NCI-H1092 (cell line): ENCODE measurements at places on chromosomes 12 and 14.
A peak's percentile ranks its signal among the peaks of the same experiment; 100 is the strongest.

- no peak for DNase-seq
Observed at GRCh38 chr14:101600336-101600890, 39.1 kb downstream of the DIO3 start.

GRCh38 chr12:26874501-26875296, 41.7 kb upstream of the ITPR2 start:
- no peak for DNase-seq

DNA sequence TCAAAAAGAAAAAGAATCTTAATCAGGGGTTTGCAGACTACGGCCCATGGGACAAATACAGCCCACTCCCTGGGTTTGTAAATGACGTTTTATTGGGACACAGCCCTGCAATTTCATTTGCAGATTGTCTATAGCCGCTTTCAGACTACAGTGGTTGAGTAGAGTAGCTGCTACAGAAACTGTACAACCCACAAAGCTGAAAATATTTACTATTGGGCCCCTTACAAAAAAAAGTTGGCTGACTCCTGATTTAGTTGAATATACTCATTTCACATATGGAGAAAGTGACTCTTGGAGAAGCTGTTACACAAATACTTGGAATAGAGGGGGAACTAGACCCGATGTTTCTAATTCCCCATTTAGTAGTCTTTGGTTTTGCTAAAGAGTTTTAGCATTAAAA, 162.5 kb upstream of the NOS1 start:
- no peak for DNase-seq

GRCh38 chr12:109099431-109100020, 2.1 kb downstream of the UNG start:
- DNase-seq = no peak

DNA sequence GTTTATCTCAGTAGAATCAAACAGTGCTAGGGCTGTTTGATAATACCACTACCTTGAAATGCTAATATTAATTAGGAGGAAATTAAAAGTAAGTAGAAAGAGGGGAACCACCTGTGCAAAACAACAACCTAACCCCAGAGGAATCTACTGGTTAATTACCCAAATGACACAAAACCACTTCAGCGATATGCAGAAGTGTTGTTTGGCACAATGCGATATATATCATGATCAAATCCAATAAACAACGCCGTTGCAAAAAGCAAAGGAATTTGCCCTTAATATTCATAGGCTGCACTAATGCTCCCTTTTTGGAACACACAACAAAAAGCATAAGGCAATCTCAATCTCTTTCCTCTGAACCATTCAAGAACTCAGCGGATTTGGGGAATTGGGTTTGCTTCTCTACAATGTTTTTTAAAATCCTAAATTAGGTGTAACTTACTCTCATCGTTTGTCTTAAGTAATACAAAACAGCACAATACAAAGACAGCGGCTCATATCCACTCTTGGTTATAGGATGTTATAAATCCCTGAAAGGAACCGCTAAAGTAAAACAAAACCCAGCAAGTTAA, 1.5 kb downstream of the MAP4K5 start:
- no peak for DNase-seq

DNA sequence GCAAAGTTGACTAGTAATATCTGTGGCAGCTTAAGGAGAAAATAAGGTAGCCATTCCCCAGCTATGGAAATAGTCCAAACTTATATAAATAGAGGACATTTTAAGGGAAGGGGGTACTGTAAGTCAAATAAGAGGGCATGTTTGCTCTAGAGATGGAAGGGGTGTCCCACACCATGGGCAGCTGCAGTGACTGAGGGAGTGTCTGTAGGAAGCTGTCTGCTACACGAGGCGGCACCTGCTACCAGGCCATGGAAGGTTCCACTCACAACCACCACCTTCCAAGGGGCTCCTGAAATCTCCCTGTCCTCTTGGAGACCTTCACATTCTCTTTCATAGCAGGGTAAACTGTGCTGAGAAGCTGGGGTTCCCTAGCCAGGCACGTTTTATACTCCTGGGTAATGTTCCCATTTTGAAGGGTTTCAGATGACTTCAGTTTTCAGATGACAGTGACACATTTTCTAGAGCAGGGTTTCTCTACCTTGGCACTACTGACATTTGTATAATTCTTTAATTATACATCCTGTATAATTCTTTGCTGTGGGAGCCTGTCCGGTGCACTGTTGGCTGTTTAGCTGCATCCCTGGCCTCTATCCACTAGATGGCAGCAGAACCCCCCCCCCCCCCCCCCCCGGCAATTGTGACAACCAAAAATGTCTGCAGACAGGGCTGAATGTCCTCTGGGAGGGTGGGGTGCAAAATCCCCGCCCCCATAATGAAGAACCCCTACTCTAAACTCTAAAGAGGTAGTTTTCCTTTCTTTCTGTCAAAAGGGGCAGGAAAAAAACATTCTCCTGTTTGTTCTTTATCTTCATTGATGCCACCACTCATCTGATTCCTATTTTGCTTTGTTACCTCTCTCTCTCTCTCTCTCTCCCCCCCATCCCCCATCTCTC, 11.6 kb upstream of the SMCO2 start:
- no peak for DNase-seq

DNA sequence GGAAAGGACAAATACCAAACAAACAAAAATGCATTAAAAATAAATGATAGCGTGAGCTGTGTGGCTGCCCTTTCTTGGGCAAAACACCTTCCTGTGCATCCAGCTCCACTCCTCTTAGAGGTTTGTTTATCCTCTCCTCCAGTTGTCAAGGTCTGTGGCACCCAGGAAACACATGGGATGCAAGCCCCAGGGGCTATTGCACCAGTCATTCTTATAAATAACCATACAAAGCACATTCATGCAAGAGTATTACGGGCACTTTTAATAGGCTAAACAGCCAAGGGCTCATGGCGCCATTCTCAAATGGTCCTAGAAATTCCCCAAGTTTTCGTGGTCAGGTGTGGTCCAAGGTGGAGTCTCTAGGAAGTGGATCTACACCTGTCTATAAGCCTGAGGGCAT, 257.0 kb downstream of the DPF3 start:
- DNase-seq = no peak

DNA sequence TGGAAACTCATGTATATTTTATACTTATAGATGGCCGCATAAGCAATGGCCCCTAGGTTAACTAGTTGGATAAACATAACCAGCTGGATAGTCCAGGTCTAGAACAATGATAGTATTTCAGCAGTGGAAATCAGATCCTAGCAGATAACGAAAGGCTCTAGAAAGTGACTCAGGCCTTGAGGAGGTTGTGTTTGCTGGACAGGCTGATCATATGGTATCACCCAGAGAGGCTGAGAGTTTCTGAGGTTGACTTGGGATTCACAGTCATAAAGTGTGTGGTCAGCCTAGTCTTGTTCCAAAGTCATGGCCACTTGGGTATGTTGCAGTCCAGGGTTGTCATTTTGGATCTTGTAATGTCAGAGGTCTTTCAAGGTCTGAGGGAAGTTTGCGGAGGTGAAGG, 16.8 kb downstream of the FLVCR2 start:
- no peak for DNase-seq

DNA sequence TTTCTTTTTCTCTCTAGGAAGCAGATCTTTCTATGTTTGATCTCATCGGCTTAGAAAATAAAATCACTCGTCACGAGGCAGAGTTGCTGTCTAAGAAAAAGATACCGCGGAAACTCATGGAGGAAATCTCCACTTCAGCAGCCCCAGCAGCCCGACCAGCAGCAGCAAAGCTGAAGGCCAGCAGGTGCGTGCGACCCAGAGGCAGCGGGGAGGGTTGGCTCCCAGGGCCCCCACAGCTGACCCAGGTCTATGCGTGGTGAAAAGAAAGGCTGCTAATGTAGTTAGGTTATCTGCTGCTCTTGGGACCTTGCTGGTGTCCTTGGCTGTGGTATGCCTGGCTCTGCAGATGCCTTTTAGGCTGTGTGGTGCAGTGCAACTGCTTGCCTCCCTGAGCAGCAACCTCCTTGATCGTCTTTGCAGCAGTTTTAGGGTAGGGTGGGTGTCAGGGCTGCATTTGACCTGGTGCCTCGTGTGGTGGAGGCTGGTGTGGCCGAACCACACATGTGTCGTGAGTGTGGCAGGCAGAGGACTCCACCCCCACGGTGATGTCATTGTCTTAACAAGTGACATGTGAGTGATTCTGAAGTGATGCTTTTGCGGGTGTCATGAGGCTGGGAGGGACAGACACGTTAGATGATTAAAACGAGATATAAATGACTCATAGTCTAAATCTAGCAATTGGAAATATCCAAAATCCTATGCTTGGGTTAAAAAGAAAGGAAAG, 68.6 kb downstream of the EP400 start:
- DNase-seq = no peak

- DNase-seq = no peak
Observed at GRCh38 chr14:61479746-61480502, 158.5 kb downstream of the PRKCH start.

- DNase-seq = peak; percentile 79
Observed at GRCh38 chr14:29821661-29822429, 105.8 kb downstream of the PRKD1 start.

GRCh38 chr12:32471591-32472001, 72.2 kb downstream of the FGD4 start:
- DNase-seq = no peak

- no peak for DNase-seq
Observed at GRCh38 chr14:65940056-65940735, 527.7 kb downstream of the FUT8 start.

DNA sequence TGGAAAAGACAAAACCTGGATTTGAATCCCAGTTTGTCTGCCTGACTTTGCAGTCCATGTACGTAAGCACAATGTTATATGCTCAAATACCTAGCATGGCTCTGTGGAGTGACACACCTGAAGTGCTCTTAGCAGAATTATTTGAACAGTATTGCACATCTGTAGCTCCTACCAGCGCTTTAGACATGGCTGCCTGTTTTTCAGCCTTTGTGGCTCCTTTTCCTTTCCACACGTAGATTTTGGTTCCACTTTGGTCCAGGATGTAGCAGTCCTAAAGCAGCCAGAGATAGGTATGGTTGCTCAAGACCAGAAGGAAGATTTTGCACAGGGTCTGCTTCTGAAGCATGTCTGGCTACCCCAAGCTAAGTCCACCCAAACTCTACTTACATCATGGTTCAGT, 9.1 kb downstream of the AVIL start:
- DNase-seq = no peak

- no peak for DNase-seq
Observed at GRCh38 chr12:98121963-98122362, 393.4 kb upstream of the TMPO start.

DNA sequence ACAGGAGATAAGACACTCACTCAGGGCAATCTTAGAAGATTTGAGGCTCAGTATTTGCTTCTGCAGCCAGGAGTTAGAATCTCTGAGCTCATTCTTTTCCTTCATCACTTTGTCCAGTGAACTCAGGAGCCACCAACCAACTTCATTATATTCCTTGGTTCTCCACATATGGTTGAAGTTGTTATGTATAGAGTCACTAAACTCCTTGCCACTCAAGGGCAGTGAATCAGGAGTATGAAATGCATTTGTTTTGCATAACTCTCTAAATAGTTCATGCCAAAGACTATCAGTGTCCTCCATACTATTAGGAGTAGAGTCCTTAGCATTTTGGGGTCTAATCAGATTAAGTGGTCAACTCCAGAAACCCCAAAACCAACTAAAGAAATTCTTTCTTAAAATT, 150.6 kb downstream of the CCDC59 start:
- DNase-seq = no peak

GRCh38 chr14:69312608-69313007, 52.6 kb downstream of the GALNT16 start:
- DNase-seq = no peak

DNA sequence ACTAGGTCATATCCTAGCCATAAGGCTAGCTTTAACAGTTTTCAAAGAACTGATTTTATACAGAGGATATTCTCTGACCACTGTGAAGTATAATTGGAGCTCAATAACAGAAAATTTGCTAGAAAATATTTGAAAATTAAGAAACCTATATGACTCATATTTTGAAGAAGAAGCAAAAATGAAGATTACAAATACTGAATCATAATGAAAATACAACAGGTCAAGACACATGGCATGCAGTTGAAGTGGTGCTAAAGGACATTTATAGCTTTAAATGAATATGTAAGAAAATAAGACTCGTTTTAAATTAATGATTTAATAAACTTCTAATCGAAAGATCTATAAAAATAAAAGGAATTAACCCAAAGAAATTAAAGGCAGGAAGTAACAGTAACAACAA, 1234.6 kb downstream of the SLC16A7 start:
- no peak for DNase-seq

DNA sequence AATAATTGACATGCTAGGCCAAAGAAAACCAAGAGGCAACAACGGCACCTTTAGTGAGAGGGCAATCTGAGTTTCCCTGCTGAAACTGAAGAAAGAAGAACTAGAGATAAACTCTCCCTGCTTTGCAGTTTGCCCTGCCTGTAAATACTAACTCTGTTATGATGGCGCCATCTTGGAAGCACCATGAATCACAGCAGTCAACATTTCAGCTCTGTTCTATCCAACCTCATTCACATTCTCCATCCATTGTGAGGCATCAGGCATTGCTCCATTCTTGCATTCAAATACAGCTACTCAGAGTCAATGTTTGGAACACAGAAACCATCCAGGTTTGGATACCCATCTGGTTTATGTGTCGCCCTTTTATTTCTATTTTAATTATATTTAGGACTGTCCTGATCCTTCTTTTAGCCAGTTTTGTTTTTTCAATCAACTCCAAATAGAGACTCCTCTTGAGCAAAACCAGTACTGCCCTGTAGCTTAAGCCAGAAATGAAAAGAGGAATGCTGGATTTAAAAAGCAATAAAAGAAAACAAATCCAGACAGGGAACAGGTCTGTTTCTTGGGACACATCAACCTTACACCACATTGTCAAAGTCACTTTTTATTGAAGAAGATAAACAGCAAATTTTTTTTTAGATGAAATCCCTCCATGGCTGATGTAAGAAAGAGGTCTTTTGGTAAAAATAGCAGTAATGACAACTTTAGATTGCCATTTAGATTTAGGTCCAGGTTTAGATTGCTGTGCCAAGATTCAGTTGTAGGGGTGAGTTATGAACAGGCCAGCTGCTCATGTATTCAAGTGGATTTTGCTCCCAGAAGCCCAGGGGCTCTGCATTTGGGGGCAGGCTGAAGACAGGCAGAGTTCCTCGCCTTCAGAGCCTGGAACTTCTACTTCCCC, 33.3 kb upstream of the PPM1A start:
- DNase-seq = no peak

DNA sequence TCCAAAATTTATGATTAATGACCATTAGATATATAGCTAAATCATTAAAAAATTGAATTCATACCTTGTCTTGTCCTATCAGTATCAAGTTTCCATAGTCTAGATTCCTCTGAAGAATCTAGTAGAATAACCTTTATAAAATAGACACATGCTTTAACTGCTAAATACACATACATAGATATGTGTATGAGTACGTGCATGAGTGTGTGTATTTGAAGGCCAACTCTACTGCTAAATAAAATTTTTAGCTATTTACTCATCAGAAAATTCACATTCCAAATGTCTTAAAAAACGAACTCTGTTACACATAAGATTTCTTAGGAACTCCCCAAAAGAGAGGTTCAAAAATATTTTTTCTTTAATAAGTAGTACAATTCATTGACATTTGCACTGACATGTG, 233.0 kb downstream of the SSPN start:
- no peak for DNase-seq

GRCh38 chr12:83739607-83740006, 1052.9 kb downstream of the TMTC2 start:
- no peak for DNase-seq
